Globus pallidus (tissue), 1 donor: ENCODE measurements at places on chromosomes 6 and 20.

GRCh38 chr6:108873251-108873650 lies 25.0 kb downstream of the ARMC2 start:
- DNase-seq: no peak

- no peak for DNase-seq
Observed at GRCh38 chr6:52136934-52137467, 49.2 kb upstream of the IL17A start.

GRCh38 chr6:19380293-19380692 lies 456.9 kb upstream of the ID4 start:
- DNase-seq: no peak

- no peak for DNase-seq
Observed at GRCh38 chr6:53313784-53314400, 34.9 kb downstream of the ELOVL5 start.

- DNase-seq: no peak
Observed at GRCh38 chr6:151128763-151129370, 110.9 kb upstream of the AKAP12 start.

GRCh38 chr6:117776441-117776840 lies 101.2 kb downstream of the NUS1 start:
- DNase-seq: no peak

DNA sequence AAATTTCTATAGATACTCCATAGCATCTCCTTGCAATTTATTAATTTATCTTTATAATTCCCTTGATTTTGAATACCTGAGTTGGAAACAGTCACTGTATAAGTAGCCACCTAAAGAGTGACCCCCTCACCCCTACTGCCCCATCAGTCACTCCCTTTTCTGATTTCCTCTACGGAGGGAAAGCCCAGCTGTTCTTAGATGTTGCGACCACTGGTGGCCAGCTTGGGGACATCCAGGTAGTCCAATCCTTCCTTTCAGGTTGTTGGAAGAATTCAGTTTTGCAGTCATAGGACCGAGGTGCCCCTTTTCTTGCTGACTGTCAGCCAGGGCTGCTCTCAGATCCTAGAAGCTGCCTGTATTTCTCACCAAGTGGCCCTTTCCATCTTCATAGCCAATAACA lies 87.8 kb downstream of the BMP6 start:
- no peak for DNase-seq
